ENCODE measurements at places on chromosomes 3 and 15. TPM values are rescaled to one million over a fixed set of nuclear protein-coding genes. Genes with fewer than 3 reads are reported as not detected.

The CADPS gene
- 7.7 TPM for total RNA-seq

The ALG1L2 gene
- total RNA-seq: not detected

The ANKRD34C gene
- total RNA-seq: not detected

The LEKR1 gene
- 2.2 TPM for total RNA-seq

The FBXW12 gene
- total RNA-seq: 0.68 TPM

The WDR48 gene
- total RNA-seq: 22.5 TPM

The C2CD4A gene
- 0.36 TPM for total RNA-seq

The TRH gene
- not detected for total RNA-seq

The CSPG4 gene
- total RNA-seq: 14.3 TPM

The ACY1 gene
- 82.6 TPM for total RNA-seq

The DENND6A gene
- 26.1 TPM for total RNA-seq

The LRRN1 gene
- total RNA-seq: 11.0 TPM

The KBTBD13 gene
- total RNA-seq: 0.57 TPM

The CHP1 gene
- total RNA-seq: 174 TPM

The TMEM108 gene
- not detected for total RNA-seq

The ZNF621 gene
- total RNA-seq: 23.6 TPM

The EFCAB12 gene
- 6.2 TPM for total RNA-seq

The SH3GL3 gene
- 2.2 TPM for total RNA-seq

The CLDN16 gene
- total RNA-seq: not detected

The SLC28A1 gene
- total RNA-seq: not detected

The AHSG gene
- not detected for total RNA-seq

All from prostate gland (tissue), 2 donors.